ENCODE measurements at places on chromosomes 13 and 19. TPM values are rescaled to one million over a fixed set of nuclear protein-coding genes. Genes with fewer than 3 reads are reported as not detected.
A peak's percentile ranks its signal among the peaks of the same experiment; 100 is the strongest.

Gene UQCRFS1
- total RNA-seq = 60.1 TPM

Gene SULT2A1
- total RNA-seq = not detected

Gene FCGBP
- 7.0 TPM for total RNA-seq

Gene RNF113B
- total RNA-seq = not detected

Gene ZNF792
- total RNA-seq = 4.6 TPM

DNA sequence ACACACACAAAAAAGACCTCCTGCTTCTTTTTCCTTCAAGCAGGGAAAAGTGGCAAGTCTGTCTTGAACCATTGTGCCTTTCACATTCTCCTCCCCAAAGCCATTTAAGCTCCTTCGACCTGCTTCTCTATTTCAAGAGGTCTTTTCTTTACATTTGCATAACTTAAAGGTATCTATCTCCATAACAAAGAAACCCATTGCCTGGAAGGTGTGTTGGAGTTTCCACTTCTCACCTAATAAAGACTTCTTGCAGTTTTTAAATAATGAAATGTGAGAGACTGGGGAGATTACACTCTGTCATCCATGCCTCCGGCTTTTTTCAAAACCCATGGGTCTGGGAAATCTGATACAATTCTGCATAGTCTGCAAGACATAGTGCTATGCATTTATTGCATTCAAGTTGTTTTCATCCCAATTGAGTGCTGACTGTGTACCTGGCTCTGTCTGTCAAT is 41.8 kb upstream of the NBEA start:
- no peaks in the 10 kb centered on the region for H3K4me1 ChIP-seq
- no peak for DNase-seq
- H3K36me3 ChIP-seq = no peaks in the 10 kb centered on the region
- H3K27ac ChIP-seq = no peak overlapping the region
- H3K27me3 ChIP-seq = peaks cover 28% of the 10 kb centered on the region

- no peaks in the 10 kb centered on the region for H3K4me1 ChIP-seq
- DNase-seq = no peak
- no peaks in the 10 kb centered on the region for H3K27me3 ChIP-seq
- H3K4me3 ChIP-seq = no peak overlapping the region
Measured at GRCh38 chr13:66048888-66049287, 1181.2 kb downstream of the PCDH9 start.

DNA sequence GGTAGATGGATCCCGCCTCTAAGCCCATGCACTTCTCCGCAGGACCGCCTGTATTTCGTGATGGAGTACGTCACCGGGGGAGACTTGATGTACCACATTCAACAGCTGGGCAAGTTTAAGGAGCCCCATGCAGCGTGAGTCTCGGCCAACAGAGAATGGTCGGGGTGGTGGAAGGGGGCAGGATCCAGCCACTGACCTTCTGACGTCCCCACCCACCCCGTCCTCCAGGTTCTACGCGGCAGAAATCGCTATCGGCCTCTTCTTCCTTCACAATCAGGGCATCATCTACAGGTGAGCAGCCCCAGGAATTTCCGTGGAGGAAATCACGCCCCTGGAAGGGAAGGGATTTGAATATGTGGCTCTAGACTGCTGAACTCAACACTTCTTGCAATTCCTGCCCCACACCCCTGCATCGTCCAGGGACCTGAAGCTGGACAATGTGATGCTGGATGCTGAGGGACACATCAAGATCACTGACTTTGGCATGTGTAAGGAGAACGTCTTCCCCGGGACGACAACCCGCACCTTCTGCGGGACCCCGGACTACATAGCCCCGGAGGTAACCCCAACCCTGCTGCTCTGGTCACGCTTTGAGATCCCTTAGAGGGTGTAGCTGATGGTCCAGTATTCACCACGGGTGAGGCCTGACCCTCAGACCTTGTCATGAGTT is 8.8 kb upstream of the CACNG7 start:
- no peak overlapping the region for H3K27ac ChIP-seq
- H3K4me3 ChIP-seq = no peak overlapping the region
- H3K27me3 ChIP-seq = peaks cover 81% of the 10 kb centered on the region
- no peaks in the 10 kb centered on the region for H3K36me3 ChIP-seq
- peaks cover 4% of the 10 kb centered on the region for H3K4me1 ChIP-seq

- peaks cover 8% of the 10 kb centered on the region for H3K4me1 ChIP-seq
- H3K27me3 ChIP-seq = peaks cover 15% of the 10 kb centered on the region
- DNase-seq = no peak
- H3K4me3 ChIP-seq = no peak overlapping the region
- peak overlapping the region; percentile 50 for H3K27ac ChIP-seq
- H3K36me3 ChIP-seq = no peaks in the 10 kb centered on the region
Measured at GRCh38 chr19:35318679-35319448, 10.1 kb upstream of the CD22 start.

DNA sequence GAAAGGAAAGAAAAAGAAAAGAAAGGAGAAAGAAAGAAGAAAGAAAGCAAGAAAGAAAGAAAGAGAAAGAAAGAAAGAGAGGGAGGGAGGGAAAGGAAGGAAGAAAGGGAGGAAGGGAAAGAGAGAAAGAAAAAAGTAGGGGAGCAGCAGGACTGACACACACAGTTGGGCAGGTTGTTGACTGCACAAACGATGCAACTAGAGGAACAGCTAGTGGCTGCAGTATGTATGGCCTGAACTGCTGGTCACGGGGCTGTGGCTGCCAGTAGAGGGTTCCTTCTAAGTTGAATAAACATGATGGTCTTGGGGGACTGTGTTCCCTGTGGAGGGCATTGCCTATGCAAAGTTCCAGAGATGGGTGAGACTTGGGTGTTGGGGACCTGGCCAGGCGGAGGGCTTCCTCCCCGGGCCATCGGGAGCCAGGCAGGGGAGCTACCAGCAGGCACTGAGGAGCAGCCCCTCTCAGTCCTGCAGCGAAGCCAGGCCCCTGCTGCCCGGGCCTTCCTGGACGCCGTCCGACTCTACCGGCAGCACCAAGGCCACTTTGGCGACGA is 16.7 kb upstream of the COLGALT1 start:
- peaks cover 7% of the 10 kb centered on the region for H3K27me3 ChIP-seq
- no peak for DNase-seq
- H3K27ac ChIP-seq = no peak overlapping the region
- peak overlapping the region; percentile 24 for H3K4me3 ChIP-seq
- peaks cover 12% of the 10 kb centered on the region for H3K4me1 ChIP-seq
- no peaks in the 10 kb centered on the region for H3K36me3 ChIP-seq

- peaks cover 19% of the 10 kb centered on the region for H3K27me3 ChIP-seq
- DNase-seq = no peak
Measured at GRCh38 chr13:112457485-112457884, 81.3 kb downstream of the SPACA7 start.

DNA sequence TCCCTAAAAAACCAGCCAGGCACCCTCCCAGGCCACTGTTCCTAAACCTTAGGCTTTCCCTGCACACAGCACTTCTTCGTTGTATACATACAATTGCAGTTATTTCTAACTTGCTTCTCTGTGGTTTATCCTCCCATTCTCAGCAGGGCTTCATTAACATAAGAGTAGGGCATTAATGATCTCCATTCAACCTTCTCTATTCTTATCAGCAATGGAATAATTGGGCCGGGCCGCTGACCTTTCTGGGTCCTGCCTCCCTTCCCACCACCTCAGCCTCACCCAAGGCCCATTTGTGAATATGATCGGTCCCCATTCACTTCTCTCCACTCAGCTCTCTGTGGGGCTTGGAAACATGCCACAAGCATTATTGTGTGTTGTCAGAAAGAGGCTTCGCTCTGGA is 184.2 kb downstream of the SUCLA2 start:
- H3K27me3 ChIP-seq = no peaks in the 10 kb centered on the region
- no peak for DNase-seq
- H3K4me1 ChIP-seq = no peaks in the 10 kb centered on the region
- H3K4me3 ChIP-seq = no peak overlapping the region

DNA sequence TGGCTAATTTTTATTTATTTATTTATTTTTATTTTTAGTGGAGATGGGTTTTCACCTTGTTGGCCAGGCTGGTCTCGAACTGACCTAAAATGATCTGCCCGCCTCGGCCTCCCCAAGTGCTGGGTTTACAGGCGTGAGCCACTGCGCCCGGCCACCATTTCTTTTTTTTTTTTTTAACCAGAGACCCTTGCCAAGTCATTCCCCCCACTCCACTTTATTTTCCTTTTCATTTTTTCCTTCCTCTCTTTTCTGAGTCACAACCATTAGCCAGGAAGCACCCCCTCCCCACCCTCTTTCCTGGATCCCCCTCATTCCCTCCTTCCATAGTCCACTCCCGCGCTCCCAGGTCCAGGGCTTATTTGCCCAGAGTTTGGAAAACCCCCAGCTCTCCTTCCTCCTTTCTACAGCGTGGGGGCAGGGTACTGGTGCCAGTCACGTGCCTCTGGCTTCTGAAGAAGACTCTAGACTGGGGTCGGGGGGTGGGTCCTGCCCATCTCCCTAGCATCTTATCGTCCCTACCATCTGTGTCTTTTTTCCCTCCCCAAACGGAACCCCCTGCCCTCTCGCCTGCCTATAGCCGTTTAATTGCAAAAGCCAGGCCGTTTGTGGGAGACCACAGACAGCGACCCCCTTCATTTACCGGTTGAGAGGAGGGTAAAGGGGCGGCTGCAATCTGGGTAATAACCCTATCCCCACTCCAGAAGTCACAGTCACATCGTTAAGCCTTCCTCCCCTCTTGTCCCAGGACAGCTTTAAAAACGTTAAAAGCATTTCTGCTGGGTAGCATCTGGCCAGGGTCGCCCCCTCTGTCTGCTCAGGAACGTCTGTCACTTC is 1.1 kb upstream of the CALR start:
- peak overlapping the region; percentile 92 for H3K27ac ChIP-seq
- peak overlapping the region; percentile 99 for H3K4me3 ChIP-seq
- H3K4me1 ChIP-seq = peaks cover 47% of the 10 kb centered on the region
- peaks cover 46% of the 10 kb centered on the region for H3K36me3 ChIP-seq
- DNase-seq = no peak

GRCh38 chr19:29956855-29957254 is 14.8 kb downstream of the URI1 start:
- H3K4me1 ChIP-seq = peaks cover 42% of the 10 kb centered on the region
- no peak overlapping the region for H3K27ac ChIP-seq
- DNase-seq = no peak
- H3K36me3 ChIP-seq = peaks cover 46% of the 10 kb centered on the region

- no peaks in the 10 kb centered on the region for H3K27me3 ChIP-seq
- H3K4me3 ChIP-seq = no peak overlapping the region
- DNase-seq = no peak
- no peaks in the 10 kb centered on the region for H3K4me1 ChIP-seq
Measured at GRCh38 chr13:103430368-103430767, 364.2 kb upstream of the SLC10A2 start.

GRCh38 chr19:9354651-9355050 is 8.2 kb upstream of the ZNF177 start:
- H3K27ac ChIP-seq = no peak overlapping the region
- no peaks in the 10 kb centered on the region for H3K27me3 ChIP-seq
- no peak for DNase-seq
- no peak overlapping the region for H3K4me3 ChIP-seq
- H3K4me1 ChIP-seq = no peaks in the 10 kb centered on the region

- H3K27me3 ChIP-seq = no peaks in the 10 kb centered on the region
- no peak overlapping the region for H3K4me3 ChIP-seq
- DNase-seq = no peak
- peaks cover 74% of the 10 kb centered on the region for H3K36me3 ChIP-seq
- no peak overlapping the region for H3K27ac ChIP-seq
Measured at GRCh38 chr19:9757544-9758501, 10.7 kb downstream of the ZNF846 start.

- H3K4me3 ChIP-seq = peak overlapping the region; percentile 86
- DNase-seq = peak; percentile 45
- H3K36me3 ChIP-seq = peaks cover 33% of the 10 kb centered on the region
- no peaks in the 10 kb centered on the region for H3K27me3 ChIP-seq
- peaks cover 8% of the 10 kb centered on the region for H3K4me1 ChIP-seq
- H3K27ac ChIP-seq = peak overlapping the region; percentile 25
Measured at GRCh38 chr19:3785451-3785937, 687 bp downstream of the MATK start.

DNA sequence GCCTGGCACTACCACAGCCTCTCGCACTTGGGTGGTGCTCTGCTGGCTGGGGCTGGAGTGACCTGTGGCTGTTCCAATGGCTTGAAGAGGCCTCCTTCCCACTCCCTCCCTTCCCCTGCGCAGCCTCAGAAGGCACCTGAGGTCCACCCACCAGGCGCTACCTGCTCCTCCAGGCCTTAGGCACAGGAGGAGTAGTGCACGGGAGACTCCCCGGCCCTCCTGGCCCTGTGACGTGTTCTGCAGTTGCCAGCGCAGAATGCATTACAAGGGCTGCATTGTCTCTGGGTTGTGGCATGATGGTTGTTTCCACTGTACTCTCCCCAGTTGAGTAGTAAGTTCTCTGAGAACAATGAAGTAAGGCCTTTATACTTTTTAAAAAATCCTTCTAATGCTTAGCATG is 128.6 kb downstream of the TEX29 start:
- no peak overlapping the region for H3K4me3 ChIP-seq
- H3K27ac ChIP-seq = no peak overlapping the region
- H3K4me1 ChIP-seq = no peaks in the 10 kb centered on the region

DNA sequence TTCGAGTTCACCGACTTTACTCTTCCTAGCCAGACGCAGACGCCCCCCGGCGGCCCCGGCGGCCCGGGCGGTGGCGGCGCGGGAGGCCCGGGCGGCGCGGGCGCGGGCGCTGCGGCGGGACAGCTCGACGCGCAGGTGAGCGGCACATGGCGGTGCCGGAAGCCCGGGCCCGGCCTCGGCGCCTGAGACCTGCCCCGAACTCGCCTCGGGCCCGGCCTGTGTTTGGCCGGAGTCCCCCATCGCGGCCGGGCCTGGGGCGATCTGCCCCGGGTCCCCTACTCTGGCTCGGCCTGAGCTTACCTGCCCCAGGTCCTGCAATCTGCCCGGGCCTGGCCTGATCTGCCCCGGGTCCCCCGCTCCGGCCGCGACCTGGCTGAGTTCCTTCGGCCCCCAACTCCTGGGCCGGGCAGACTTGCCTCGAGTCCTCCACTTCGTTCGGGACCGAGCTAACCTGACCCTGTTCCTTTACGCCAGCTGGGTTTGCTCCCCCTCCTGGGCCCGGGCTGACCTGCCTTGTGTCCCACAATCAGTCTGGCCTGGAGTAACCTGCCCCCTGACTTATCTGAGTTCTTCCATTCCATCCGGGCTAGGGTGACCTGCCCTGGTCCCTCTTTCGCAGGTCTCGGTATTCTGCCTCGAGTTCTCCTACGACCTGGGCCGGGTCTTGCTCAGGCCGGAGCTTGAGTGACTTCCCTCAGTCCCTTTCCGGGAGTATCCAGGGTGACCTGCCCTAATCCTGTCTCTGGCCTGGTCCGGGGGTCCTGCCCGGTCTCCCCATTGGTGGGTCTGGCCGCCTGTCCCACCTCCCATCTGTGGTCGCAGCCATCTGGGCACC is 764 bp downstream of the UPF1 start:
- peaks cover 43% of the 10 kb centered on the region for H3K36me3 ChIP-seq
- peaks cover 36% of the 10 kb centered on the region for H3K4me1 ChIP-seq
- peak overlapping the region; percentile 94 for H3K4me3 ChIP-seq
- peak; percentile 26 for DNase-seq
- H3K27ac ChIP-seq = peak overlapping the region; percentile 94
- H3K27me3 ChIP-seq = peaks cover 4% of the 10 kb centered on the region

- no peak overlapping the region for H3K4me3 ChIP-seq
- H3K4me1 ChIP-seq = peaks cover 24% of the 10 kb centered on the region
- no peaks in the 10 kb centered on the region for H3K27me3 ChIP-seq
- peaks cover 50% of the 10 kb centered on the region for H3K36me3 ChIP-seq
Measured at GRCh38 chr19:15452111-15453047, 2.6 kb upstream of the WIZ start.

GRCh38 chr13:43878892-43879754 is at the start of gene CCDC122:
TSS of gene CCDC122 (minus strand) at chr13:43879740. CDS start at chr13:43869376, 10,364 bp downstream.
- peaks cover 10% of the 10 kb centered on the region for H3K36me3 ChIP-seq
- peak within 1 kb of the TSS; percentile 86 for H3K4me3 ChIP-seq
- H3K4me1 ChIP-seq = peaks cover 22% of the 10 kb centered on the region
- H3K27me3 ChIP-seq = peaks cover 3% of the 10 kb centered on the region
- peak; percentile 82 for DNase-seq

Measured in activated naive CD8-positive, alpha-beta T cell treated with anti-CD3 and anti-CD28 coated beads for 36 hours (primary cell).